ENCODE measurements at places on chromosomes 12 and 14.

- no peak for DNase-seq
These were observed 140.8 kb downstream of the DAD1 start for GRCh38 chr14:22448035-22448904.

DNA sequence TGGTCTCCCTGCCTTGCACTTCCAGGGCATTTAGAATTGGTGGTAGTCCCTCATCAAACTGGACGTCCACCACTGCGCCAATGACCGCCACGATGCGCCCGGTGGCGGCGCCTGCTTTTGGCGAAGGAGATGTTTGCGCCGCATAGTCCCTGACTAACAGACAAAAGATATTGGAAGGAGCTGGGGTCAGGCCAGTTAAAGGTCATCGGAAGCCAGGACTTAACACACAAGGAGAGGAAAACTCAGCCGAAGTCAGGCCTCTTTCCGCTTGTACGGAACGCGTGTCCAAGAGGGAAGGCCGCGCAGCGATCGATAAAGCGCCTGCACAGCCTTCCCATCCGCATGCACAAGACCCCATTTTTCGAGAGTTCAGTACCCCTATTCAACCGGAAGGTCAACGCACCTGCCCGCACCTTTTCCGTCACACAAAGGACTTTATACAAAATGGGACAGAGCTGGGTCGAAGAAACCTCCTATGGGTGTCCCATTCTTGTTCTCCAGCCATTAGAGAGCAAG lies 525 bp downstream of the ATP5F1B start:
- DNase-seq, result peak; percentile 28

DNA sequence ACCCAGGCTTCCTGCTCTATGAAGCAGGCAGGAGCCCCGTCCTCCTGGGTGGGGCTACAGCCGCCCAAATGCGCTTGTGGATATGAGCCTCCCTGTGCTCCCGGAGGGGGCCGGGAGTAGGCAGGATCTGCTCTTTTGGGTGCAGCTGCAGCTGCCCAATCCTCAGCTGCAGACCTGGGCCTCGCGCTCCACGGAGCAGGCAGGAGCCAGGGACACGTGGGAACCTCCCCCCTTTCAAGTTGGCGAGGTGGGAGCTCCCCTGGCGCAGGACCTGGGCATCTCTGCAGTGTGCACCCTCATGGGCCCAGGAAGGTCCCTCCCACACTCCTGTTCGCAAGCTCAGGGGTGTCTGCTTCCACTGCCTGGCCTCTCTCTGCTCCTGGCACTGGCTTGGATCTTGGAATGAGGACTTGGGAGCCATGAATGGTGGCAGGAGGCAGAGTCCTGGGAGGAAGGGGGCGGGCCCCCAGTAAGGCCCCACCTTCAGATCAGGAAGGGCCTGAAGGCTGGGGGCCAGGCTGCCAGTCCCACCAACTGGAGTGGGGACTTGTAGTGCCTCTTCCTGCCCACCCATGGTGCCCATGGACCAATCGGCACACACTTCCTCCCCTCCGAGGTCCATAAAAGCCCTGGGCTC lies 61.3 kb downstream of the KLRG1 start:
- DNase-seq, result no peak

DNA sequence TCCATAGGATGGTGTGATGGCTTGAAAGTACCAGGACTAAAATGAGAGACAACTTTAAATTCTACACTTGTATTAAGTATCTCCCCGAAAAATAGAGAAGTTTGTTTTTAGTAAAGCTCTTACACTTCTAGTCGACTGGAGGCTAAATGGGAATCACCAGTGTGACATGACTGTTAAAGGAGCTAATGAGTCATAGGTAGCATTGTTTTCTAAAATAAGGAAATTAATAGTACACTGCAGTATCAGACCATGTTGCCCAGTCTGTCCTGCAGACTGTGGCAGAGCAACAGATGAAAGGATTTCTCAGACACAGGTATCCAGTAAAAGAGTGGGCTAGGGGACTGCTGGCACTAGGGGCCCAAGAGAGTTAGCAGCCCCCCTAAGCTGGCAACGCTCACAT lies 140.1 kb downstream of the TMEM117 start:
- no peak for DNase-seq

DNA sequence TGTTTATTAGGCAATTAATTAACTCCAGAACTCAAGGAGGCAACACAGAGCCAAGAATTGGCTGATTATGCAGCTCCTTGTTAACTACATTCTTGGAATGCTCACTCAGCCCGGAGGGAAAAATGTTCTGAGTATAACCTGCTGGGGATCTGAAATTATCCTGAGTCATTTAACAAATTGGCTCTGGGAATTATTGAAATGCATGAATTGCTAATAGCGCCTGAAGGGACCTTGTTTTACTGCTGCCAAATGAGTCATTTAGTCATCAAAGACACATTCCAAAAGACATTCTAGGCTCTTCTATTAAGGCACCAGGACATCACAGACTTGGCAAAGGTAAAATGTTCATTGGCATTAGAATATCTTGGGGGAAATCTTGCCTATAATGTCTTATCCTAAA lies 13.0 kb downstream of the TMEM52B start:
- no peak for DNase-seq
